ENCODE measurements at places on chromosomes 7 and 10.
A peak's percentile ranks its signal among the peaks of the same experiment; 100 is the strongest.

DNA sequence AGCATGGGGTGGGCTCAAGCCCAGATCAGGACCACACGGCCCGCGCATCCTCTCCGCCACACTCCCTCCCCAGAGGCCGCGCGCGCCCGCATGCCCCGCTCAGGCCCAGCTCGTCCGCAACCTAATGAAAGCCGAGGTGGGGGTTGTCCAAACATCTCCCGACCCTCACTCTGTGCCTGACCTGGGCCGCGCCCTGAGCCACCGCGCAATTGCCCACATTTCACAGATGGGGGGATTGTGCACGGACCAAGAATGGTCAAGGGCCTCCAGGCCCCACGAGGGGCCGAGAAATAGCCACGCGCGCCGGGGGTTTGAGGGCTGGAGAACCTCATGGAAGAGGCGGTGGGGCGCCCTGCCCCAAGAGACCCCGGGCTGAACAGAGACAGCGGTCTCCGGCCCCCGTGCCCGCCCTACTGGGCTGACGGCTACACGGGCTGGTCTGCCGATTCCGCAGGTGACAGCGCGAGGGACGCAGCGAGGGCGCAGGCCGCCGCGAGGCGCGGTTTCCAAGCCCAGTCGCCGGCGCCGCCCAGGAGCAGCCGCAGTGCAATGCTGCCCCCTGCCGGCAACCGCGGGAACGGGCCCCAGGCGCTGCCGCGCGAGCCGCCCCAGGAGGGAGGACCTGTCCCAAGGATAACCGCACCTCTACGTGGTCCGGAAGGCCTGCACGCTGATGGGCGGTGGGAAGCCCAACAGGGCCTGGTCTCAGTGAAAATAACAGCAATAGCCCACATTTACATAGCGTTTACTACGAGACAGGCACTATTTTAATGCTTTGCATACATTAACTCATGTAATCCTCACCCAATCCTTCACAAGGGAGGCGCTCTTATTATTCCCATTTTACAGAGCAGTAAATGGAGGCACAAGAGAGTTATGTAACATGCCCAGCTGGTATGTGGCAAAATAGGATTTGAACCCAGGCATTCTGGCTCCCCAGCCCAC lies 10.5 kb upstream of the GRID1 start:
- peak; percentile 66 for DNase-seq

GRCh38 chr7:2196381-2197378 lies 36.1 kb downstream of the MAD1L1 start:
- no peak for DNase-seq

DNA sequence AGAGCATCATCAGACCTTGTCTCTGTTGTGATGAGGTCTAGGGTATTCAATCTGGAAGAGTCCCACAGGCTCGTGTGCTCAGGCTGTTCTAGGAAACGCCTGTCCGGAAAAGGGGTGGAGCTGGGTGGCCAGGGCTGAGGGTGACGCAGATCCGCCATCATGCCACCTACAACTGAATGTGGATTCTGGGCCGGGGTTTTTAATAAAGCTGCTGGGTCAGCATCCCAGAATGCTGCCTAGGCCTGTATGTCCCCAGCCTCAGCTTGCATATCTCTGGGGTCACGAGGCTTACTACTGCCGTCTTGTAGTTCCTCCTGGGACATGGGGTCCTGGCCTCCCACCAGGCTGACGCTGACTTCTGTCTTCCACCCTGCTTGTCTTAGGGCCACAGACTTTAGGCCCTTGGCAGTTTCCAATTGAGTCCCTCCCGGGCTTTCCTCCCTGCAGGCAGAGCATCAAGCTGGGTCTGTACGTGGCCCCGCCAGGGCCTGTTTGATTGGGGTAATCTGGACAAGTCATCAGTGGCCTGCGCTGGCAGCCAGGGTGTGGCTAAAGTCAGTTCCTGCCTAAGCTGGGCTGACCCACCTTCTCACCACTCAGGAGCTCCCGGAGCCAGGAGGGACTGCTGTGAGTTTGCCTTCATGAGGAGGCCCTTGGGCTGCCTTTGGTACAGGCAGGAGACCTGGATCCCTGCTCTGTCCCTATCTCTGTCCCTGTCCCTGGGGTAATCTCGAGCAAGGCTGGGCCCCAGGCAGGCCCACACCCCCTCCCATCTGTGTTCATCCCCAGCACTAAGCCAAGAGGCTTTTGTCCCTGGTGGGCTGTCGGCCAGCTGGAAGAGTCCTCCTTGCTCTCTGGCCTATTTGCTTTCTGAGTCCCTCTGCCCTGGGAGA lies 79.9 kb downstream of the ZMIZ1 start:
- DNase-seq, result no peak

DNA sequence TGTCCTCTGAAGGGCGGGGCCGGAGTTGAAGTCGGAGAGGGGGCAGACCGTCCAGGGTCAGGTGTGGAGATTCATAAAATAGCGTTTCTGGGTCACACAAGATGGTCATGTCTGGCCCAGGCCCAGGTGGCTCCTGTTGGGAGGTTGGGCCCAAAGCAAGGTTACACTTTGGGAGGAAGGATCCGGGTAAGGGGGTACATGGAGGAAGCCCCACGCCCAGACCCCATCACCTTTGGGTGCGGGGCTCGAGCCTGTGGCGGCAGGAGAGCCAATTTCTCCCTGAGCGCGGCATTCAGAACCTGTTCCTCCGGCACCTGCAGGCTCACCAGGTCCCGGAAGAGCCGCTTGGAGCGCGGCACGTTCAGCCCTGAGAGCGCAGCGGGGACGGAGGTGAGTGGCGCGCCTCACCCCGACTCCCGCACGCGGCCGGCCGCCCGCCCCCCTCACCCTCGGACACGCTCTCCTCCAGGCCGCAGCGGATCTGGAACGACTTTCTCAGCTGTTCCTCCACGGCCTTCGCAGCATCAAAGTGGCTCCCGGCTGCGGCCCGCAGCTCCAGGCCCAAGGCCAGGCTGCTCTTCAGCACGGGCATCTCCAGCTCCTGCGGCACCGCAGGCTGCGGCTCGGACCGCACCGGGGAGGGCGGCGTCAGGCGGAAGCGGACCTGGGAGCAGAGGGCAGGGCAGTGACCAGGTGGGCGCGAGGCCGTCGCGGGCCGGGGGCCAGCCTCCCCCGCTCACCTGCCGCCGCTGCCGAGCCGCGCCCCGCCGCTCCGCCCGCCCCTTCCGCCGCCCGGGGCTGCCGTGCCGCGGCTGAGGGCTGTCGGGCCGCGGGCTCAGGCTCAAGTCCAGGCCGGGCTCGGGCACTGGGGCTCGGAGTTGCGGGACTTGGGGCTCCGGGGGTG lies 644 bp downstream of the PPP1R35 start:
- DNase-seq, result no peak

DNA sequence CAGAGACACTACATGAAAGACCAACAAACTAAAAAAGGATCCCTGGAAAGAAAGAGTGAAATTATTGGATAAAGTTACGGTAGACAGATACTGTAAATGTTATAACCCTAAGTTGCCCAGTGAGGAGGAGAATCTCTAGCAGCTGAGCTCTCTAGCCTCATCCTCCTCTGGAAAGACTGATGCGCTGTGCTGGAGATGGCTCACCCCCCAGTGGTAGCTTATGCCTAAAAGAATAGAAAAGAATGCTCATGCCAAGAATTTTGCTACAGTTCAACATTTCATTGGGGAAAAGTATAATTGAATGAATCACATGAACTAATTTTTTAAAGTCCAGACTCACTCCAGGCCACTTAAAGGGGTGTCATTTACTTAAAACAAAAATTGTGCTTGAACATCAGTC lies 50.8 kb upstream of the RNF32 start:
- no peak for DNase-seq

GRCh38 chr7:66380272-66380888 lies 175.2 kb downstream of the TPST1 start:
- DNase-seq, result no peak

Data from central memory CD8-positive, alpha-beta T cell (primary cell).